ENCODE measurements at places on chromosomes 3 and 15.

GRCh38 chr3:184786280-184786941 is 25.6 kb upstream of the VPS8 start:
- no peak for DNase-seq

DNA sequence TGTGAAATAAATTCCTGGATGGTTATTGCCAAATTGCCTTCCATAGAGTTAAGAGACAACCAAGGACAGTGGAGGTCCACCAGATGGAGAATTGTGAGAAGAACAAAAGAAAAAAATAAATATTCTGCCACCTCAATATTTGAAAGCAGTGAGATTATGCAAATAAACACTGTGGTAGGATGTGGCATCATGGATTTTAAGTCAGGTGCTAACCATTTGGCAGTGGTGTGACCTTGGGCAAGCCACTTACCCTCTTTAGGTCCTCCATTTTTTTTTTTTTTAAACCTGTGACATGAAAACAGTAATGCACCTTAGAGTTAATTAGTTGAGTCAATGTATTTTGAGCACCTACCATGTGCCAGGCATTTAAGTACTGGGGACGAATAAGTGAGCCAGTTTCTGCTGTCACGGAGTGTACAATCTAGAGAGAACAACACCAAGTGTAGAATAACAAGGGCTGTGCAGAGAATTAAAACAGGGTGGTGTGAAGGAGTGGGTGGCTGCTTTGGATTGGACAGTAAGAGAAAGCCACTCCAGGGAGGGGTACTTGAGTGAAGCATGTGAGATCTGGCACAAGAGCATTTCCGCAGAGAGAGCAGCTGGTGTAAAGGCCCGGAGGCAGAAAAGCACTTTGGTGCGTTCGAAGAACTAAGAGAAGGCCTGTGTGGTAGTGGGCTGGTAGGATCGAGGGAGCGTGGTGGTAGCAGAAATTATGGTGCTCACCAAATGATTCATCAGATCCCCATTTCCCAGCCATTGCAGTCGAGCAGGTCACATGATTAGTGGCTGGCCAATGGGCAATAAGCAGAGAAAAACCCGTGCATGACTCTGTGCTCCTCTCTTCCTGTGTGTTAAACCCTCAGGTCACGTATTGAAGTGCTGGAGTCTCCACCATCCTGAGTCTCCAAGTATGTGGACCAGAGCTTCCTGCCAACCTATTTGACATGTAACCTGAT is 39.2 kb downstream of the CCK start:
- DNase-seq, result no peak

GRCh38 chr15:25247407-25248038 is 191.3 kb downstream of the UBE3A start:
- no peak for DNase-seq

- no peak for DNase-seq
Measured at GRCh38 chr3:135539854-135540253, 425.7 kb upstream of the PPP2R3A start.

DNA sequence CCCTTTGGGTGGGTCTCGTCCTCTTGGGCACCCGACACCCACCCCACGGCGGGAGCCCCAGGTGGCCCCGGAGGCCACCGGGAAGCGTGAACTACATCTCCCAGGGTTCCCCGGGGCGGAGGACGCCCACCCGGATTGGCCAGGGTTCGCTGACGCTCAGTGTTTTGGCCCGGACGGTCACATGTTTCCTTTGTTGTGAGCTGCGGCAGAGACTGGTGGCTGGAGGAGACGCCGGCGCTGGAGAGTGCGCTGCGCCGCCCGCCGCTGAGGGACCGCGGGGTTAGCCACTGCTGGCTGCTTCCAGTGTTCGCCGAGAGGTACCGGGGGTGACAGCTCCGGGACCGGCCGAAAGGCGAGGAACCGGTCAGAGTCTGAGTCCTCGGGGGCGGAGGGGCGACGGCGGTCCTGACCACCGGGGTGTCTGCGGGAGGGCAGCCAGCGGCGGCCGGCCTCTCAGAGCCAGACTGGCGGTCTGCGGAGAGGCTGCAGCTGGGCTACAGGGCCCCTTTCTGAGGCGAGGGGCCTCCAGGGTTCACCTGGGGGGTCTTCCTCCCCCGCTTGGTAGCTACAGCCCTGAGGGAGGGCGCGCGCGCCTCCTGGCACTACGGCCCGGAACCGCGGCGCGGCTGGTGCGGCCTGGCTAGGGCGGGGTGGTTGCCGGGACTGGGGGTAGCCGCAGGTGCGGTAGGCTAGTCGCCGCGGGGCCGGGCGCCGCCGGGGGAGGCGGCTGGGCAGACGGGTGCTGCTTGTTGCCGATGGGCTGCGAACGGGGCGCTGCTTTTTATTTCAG is at the start of gene KLHL24:
Gene KLHL24 (plus strand): TSS at position 193 of the 790 bp plus-strand sequence. CDS start 14,734 bp downstream, outside the sequence.
- peak; percentile 95 for DNase-seq

Data from CD4-positive, alpha-beta T cell (primary cell).